ENCODE measurements at places on chromosomes 3 and 15.

DNA sequence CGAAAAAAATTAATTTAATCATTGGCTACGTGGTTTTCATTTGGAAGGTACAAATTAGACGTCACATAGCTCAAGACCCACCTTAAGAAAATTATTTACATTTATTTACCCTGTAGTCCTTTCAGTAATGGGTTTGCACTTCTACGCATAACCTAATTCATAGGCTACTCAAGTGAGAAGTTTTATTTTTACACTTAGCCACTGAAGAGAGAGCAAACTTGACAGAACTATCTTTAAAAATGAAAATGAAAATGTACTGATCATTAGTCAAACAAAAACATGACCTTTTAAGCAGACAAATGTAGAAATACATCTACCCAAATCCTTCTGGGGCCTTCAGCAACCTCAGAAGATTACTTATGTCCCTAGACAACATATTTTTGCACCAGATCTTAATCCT, 269.4 kb upstream of the TTC14 start:
- no peak for DNase-seq

GRCh38 chr15:70765504-70766281, 2.3 kb upstream of the UACA start:
- DNase-seq, result no peak

DNA sequence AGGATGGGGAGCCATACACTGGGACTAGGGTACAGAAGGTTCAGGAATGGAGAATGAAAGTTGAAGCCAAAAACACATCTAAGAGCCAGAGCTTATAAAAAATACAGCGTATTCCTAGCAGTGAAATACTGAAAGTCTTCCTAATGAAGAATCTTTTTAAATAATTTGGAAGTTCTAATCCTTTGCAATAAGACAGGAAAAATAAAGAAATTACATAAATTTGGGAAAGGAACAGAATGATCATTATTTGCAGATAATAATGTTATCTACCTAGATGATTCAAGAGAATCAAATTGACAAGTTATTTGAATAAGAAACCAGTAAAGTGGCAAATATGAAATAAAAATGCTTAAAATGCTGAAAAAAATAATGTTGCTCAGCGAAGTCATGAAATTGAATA, 32.3 kb upstream of the NR2F2 start:
- DNase-seq, result no peak

GRCh38 chr15:74320352-74321247, 46.8 kb downstream of the CYP11A1 start:
- DNase-seq, result peak; percentile 38

DNA sequence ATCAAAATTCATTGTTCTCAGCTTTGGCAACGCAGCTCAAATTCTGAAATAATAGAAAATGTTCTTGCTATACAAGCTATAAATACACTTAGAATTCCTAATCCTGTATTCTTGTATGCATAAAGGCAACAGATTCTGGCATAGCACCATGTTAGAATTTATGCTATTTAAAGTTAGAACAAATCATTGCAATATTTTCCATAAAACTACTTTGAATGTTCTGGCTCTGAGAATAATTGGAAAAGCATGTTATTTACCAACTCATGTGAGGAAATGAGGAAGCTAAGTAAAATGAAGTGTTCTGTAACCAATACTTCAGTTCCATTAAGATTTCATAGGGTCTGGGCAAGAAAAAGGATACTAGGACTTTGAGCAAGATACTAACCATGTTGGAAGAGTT, 888.9 kb downstream of the SQOR start:
- no peak for DNase-seq

GRCh38 chr3:171736556-171736955, 73.7 kb downstream of the PLD1 start:
- no peak for DNase-seq

DNA sequence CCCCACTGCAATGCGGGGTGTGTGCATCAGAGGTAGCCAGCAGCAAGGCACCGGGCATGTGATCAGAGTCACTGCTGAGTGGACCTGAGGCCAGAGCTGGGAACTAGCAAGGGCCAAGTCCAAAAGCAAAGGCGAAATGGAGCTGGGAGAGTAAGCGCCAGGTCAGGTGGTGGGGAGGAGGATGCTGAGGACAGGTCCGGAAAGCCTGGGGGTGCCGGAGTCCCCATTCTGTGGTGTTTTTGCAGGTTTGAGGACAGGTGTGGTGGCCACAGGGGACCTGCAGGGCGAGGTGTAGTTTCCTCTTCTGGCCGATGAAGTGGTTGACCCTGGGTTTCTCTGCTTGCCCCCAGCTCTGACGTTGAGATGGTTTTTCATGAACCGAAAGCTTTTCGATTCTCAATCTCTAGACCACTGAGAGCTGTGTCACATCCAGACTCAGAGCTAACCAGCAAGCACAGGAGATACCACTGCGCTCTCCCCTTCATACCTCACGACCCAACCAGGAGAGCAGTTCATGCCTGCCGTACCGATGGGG, 35.0 kb upstream of the HES1 start:
- no peak for DNase-seq

DNA sequence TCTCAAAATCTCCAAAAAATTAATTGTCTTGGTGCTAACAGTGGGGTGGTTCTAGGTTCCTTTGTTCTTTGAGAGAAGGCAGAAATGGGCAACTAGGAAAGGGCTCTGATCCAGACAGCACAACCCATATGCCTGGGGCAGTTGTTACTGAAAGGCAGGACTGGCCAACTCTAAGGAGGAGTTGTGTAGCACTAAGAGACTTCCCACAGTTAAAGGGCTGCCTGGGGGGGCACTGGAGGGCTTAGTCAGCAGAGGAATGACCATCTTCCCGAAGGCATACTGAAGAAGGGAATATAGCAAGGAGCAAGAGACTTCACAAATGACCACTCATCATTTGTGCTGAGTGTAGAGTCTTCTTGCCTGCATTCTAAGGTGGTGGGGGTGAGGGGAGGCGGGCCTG, 15.8 kb downstream of the ILDR1 start:
- DNase-seq, result no peak

DNA sequence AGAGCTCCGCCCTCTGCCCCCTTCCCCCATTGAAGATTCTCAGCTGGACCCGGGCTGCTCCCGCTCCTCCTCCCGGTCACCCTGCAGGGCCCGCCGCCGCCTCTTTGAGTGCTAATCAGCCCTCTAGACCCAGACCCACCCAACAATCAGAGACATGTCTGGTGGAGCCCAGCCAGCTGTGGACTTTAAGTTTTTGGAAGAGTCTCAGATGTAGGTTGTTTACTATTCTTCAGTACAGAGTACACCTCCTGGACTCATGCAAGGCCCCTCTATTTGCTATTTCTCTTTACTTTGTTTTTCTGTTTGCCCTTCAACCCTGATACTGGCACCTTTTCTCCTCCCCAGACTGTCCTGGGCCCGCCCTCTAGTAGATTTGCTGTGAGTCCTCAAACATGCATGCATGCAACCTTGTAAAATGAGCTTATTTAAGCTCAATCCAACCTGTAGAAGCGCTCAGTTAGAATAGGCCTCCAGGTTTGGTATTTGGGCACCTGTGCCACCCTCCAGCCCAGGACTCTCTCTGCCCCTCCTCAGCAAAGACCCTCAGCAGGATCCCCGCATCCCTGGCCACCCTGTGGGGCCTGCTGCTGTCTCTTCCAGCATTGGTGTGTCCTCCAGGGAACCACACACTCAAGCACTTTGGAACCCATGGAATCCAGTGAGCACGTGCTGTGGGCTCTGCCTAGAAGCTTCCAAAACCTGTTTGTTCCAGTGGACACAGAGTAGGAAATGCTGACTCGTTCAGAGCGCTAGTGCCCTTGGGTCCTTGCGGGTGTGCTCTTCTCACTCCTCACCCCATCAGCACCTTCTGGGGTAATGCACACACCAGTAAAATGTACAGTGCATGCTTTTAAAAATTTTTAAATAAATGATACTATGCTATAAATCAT, 4.6 kb downstream of the PRR23E start:
- no peak for DNase-seq

DNA sequence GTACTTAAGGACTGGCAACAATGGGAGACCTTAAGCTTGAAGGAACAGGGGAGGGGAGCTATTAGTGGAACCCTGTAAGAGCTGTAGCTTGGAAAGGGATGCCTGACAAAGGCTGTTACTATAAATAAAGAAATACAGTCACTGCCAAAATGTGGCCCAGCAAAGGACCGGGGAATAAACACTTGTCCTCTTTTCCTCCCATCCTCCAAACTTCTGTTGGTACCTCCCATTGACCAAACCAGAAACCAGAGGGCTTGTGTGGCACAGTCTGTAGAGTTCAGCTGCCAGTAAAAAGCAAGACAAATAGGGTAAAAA, 25.1 kb upstream of the TCF12 start:
- no peak for DNase-seq

Measured in CD8-positive, alpha-beta T cell (primary cell).